ENCODE measurements at places on chromosomes 4 and X.

GRCh38 chr4:7971159-7971631 is 31.5 kb upstream of the AFAP1 start:
- DNase-seq, result no peak

- no peak for DNase-seq
These were observed 1345.5 kb downstream of the TECRL start for GRCh38 chr4:63063760-63064159.

DNA sequence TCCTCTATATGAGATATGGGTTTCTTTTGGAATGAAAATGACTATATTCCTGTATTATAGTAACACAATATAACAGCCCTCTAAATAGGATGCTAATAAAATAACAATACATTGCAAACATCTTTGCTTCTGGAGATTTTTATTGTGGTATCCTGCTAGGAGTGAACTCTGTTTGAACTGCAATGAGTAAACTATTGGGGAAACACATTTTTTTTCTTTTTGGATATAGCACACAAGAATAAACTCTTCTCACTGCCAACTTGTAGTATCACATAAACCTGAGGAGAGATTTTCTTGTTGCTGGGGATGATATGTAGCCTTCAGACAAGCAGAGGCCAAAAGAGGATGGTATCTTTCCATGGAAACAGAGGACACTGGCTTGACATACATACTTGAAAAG is 238.2 kb downstream of the C4orf33 start:
- no peak for DNase-seq

GRCh38 chrX:31319586-31319985 is 247.7 kb upstream of the FTHL17 start:
- DNase-seq, result no peak

DNA sequence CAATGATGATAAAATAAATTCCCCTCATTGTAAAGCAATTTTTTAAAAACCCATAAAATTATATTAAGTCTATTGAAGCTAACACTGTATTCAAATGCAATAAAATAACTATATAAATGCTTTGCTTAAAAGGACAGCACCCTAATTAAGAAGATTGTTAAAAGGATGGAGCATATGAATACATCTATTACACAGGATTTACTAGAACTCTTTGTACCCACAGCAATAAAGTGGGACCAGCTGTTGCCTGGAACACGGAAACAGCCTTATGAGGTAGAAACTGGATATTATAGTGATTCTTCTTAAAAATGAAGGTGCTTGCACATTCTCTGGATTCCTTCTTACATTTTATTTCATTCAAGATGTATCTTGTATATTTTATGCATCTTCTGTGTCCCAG is 298.7 kb upstream of the KLF3 start:
- DNase-seq, result no peak

DNA sequence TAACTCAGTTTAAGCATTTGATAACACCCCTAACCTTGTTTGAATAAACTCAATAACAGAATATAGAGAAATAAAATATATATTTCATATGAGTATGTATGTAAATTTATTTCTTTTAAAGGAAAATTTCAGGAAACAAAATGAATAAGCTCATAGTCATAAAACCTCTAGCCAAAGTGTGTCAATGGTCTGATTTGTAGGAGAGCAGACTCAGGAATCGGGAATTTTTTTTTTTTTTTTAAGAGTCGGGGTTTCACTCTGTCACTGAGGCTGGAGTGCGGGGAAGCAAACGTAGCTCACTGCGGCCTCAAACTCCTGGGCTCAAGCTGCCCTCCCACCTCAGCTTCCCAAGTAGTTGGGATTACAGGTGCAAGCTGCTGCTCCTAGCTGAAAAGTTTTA is 2.4 kb downstream of the PKD2 start:
- no peak for DNase-seq

DNA sequence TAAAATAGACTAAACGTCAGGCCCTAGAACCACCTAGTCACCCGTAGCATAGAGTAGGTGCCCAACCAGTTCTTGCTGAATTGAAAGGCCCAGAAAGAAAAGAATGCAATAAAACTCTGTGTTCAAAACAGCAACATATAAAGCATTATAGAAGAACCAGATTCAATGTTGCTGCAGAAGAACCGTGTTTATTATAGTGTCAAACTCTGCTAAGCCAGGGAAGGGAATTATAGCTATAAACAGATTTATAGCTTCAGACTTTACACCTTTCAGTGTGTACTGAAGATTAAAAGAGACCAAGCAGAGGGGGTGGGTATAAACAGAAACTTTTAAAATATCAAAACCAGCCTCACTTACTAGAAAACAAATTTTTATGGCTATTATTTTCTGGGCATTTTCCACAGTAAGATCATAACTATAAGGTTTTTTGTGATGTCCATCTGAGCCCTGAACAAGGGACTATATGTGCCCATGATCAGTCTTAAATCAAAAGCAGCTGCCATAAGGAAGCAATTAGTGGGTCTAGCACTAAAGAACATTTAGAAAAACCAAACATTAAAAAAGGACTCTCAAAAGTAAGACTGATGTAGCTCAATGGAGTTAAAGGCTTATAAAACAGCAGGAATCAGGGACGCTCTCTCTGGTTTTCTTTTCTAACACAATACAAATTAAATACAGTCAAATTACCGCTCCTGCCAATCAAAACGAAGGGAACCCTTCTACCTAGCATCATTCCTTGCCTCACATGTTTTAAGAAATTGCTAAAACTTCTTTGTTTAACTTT is 219.7 kb upstream of the ETNPPL start:
- no peak for DNase-seq

GRCh38 chr4:41452484-41453225 is 85.3 kb upstream of the LIMCH1 start:
- DNase-seq, result no peak

DNA sequence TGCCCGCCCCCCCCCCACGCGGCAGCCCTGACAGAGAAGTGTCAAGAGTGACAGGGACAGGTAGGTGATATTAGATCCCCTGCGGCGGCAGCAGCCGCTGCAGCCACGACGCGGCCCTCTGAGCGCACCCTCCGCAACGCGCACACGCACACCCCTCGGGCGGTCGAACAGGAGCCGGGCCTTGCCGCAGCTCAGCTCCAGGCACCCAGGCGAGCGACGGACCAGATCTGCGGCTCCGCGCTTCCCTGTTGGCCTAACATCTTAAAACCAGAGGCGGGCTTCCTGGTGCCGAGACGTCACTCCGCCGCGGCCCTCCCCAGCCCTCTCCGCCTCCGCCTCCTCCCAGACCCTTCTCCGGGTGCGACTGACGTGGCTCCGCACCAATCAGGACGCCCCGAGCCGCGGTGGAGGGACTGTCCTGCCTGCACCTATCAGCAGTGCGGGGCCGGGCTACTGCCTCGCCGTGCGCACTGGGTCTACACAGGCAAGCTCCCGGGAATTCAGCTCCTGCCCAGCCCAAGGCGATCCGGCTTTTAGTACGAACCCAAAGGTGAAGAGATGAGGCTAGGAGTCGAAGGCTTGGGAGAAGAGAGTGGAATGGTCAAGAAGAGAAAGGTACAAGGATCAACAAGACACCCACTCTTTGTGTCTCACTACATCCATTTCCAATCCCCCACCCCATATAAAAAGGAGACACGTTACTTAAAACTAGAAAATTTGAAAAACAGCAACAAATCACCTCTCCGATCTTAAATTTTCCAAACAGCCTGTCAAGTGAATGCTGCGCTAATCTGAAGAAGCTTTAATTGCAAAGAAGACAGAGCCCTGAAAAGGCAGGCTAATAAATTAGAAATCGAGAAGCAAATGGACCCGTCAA is at the start of gene PITX2:
PITX2 (minus strand) TSS at position 237 of the 877 bp plus-strand sequence. CDS start 617 bp downstream, outside the sequence.
- DNase-seq, result no peak

DNA sequence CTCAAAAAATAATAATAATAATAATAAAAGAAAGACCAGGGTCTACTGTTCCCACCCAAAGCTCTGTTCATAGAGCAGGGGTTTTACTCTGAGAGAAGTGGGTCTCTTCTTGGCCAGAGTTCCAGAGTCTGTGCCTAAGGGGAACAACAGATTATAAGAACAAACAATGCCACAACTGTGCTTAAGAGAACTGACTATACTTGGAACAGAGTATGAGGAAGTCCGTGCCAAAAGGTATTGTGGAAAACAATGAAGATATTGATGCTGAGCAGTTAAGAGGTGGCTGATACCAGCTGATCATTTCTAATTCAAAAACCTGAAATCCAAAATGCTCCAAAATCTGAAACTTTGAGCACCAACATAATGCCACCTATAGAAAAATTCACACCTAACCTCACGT is 229.6 kb downstream of the FBXO8 start:
- DNase-seq, result no peak

- DNase-seq, result no peak
These were observed at the start of gene SASH3 for GRCh38 chrX:129779747-129780146. TSS of gene SASH3 (plus strand) at chrX:129779949. CDS start at chrX:129780098, 149 bp downstream.

GRCh38 chr4:156643826-156644225 is 327.8 kb downstream of the PDGFC start:
- no peak for DNase-seq

DNA sequence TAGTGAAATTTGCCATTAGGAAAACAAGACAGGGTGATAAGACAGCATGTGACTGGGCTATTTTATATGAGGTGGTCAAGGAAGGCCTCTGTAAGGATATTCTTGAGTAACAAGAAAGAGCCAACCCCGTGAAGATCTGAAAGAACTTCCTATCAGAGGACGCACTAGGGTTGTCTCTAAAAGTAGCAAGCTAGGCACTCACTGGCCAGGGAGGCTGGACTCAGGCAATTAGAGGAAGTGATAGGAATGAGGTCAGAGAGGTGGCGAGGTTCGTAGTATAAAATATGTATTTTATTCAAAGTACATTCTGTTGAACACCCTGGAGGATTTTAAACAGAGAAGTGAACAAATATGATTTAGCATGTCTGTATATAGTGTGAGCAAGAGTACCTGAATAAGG is 4.6 kb downstream of the BMPR1B start:
- DNase-seq, result no peak

- no peak for DNase-seq
These were observed 504.3 kb downstream of the FAM133A start for GRCh38 chrX:94178145-94178788.

DNA sequence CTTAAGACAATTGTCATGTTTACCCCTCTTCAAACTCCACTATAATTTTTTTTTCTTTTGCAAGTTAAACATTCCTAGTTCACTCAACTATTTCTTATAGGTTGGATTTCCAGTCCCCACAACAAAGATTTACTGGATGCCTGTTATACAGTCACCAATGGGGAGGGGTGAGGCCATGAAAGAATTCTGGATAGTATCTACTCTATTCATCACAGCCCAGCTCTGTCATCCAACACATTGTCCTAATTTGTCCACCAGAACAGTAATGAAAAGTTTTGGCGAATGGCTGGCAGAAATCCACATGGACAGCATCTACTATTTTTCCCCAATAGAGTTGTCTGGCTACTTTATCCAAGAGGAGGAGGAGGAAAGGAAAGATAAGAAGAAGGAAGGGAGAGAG is 192.7 kb upstream of the S100G start:
- no peak for DNase-seq

DNA sequence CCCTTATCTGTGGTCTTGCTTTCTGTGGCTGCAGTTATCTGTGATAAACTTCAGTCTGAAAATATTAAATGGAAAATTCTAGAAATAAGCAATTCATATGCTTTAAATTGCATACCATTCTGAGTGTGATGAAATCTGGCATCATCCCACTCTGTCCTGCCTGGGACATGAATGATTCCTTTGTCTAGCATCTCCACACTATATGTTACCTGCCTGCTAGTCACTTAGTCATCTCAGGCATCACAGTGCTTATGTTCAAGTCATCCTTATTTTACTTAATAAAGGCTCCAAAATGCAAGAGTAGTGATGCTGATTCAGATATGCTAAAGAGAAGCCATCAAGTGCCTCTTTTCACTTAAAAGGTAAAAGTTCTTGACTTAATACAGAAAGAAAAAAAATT is 14.3 kb upstream of the RAB9B start:
- DNase-seq, result no peak

GRCh38 chr4:17347445-17347844 is 164.4 kb downstream of the QDPR start:
- no peak for DNase-seq

- DNase-seq, result no peak
These were observed 35.4 kb downstream of the IGFBP7 start for GRCh38 chr4:57074744-57075143.

DNA sequence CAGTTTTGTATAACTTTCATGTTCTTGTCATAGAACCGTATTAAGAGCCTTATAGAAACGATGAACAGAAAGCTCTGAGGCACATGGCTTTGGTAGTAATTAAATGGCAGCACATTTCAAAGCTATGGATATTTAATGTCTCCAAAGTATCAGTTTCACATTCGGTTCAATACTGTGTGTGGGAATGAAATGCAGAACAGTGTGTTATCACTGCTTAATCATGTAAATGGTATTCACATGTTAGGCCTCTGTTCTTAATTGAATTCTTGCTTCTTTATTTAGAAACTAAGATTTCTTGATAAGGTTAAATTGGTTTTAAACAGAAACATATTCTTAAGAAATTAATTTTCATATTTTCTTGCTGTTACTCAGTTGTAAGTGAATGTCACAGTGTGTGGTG is 701.0 kb upstream of the PITX2 start:
- no peak for DNase-seq

DNA sequence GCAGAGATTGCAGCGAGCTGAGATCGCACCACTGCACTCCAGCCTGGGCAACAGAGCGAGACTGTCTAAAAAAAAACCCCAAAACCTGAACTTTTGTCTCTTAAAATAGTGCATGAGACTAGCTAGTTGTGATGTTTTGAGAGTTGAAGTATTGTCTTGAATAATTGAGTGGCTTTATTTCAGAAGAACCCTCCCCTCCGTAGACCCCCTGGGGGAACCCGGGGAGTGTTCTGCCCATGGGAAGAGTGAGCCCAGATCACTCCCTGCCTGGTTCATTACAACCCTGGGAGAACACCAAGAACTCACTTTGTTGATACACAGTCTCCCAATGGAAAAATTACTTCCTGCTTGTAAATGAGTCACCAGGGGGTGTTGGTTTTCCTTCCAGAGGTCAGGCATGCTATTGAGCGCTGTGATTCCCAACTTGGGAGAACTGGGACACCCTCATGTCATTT is 65.3 kb upstream of the SHISA3 start:
- no peak for DNase-seq

- no peak for DNase-seq
These were observed 53.9 kb upstream of the TENM3 start for GRCh38 chr4:182189103-182189878.

DNA sequence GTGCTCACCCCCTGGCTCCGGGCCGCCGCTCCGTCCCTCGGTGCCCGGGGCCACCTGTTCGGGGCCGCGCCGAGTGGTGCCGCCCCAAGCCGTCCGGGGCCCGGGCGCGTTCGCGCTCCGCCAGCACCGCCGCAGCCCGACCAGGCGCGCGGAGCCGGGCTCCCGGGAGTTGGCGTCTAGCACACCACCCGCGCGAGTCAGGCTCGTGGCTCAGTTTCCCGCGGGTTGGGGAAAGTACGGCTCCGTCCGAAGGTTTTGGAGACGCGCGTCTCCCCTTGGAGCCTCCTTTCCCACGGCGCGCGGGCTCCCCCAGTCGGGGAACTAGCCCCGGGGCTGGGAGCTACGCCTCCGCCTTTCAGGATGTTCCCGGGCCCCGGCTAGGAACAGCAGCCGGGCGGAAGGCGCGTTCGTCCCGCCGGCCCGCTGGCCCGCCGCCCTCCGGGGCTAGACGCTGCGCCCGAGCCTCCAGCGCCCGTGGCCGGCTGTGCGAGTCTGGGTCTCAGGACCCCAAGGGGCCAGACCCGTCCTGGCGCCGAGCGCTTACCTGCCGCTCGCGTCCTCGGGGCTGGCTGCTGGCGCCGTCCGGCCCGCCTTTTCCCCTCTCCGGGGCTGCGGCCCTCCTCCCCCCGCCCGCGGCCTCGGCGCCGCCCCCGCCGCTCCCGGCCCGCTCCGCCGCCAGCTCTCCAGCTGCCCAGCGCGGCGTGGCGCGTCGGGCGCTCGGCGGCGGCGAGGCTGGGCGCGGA is at the start of gene ADGRG2:
ADGRG2 (minus strand) TSS at position 571 of the 743 bp plus-strand sequence. CDS start 53,634 bp downstream, outside the sequence.
- DNase-seq, result no peak
